ENCODE measurements at places on chromosomes 16 and 17.

DNA sequence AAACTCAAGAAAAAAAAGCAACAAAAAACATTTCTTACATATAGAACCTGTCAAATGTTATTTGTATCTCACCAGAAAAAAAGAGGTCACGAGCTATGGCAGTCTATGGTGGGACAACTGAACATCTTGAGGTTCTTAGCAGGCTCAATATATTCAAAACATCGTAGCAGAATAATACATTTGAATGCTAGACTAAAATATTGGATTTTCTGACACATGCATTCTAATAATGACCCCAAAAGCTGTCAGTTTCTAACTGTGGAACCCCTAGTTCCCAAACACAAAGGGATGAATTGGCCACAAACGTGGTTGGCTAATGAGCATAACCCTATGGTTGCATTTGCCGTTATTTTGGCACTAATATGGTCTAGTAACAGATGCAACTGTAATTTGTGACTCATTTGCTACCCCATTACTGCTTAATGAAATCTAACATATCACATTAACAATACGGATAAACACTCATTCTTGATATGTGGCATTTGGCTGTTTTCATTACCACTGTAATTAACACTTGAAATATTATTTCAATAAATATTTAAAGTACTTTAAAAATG, 81.2 kb downstream of the TOX3 start:
- no peak for DNase-seq

DNA sequence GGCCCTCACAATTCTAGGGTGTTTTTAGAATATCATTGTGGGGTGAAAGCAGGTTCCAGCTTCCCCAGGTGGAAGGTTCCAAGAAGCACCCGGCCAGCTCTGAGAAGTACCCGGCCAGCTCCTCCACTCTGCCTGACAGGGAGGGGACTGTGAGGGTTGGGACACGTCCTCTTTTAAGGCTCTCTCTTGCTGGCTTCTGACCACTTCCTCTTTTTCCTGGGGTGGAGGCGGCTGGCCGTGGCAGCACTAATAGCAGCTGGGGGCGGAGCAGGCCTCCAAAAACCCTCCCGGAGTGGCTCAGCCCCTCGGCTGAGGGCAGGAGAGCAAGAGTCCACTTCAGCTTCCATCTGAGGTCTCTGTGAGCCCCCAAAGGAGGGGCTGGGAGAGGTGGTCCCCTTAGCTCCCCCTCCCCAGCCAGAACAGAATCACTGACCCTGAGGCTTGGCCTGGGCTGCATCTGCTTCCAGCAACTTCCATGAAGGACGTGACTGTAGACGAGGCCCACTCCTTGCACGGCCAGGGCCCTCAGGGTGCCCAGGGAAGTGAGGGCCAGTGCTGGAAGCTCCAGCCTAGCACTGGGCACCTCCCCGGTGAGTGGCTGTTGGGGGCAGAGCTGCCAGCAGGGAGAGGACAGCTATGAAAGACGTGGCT, 26.7 kb upstream of the PLCG2 start:
- DNase-seq, result no peak

GRCh38 chr16:15966836-15967546, 17.6 kb downstream of the ABCC1 start:
- no peak for DNase-seq

- no peak for DNase-seq
These were observed 1.0 kb downstream of the EIF1 start for GRCh38 chr17:41689497-41690299.

DNA sequence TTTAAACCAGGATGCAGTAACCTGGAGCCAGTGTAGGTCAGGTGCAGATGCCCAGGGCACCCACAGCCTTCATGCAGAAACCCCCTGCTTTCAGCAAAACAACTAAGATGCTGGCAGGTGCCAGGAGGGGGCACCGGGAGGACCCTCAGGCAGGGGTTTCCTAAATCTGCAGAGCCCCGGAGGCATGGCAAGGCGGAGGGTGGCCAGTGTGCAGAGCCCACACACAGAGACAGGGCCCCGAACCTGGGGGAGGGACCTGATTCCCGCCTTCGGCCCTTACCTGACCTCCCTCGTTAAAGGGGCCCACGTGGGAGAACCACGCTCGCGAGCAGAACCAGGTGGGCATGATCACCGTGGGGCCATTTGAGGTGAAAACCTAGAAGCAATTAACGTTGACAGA, 114.0 kb upstream of the METRNL start:
- no peak for DNase-seq

DNA sequence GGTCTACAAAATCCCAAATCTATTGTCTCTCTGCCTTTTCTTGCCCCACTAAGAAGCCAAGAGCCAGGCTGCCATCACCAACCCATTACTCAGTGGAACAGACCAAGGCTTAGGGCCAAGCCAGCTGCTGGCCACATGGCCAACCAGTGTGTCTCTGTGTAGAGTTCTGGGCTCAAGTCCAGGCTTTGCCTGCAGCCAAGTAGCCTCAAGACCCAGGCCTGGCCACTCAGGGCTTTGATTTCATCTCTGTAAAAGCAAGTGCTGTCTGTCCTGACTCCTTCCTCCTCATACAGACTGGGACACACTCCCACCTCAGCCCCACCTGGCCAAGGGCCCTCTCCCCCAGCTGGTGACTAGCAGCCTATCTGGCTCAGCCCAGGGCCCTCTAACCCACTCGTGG, 14.6 kb downstream of the SREBF1 start:
- DNase-seq, result no peak

DNA sequence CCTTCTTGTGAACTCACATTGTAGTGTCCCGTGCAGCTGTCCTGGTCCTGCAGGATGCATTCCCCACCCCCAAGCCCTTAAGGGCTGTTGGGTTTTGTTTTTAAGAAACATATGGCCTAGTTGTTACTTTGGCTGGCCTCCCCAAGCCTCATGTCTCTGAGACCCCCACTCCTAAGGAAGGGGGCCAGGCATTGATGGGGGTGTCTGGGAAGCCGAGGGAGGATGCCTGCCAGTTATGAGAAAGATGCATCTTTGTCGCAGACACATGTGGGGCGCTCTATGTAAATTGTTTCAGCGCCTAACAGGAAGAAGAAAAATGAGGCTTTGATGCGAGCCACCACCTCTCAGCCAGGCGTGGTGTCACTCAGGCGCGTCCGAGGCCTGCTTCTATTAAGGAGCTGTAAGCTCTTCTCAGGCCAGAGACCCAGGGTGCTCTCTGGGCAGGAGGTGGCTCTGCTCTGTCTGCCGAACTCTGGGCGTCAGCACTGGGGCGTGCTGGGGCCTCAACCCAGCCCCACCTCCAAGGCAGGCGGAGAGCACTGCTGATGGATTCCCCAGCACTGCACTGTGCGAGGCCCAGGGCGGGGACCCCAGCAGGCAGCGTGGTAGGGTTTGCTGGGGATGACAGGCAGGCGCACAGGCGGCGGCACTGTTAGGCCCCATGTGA, 70.6 kb downstream of the SREBF1 start:
- no peak for DNase-seq

- no peak for DNase-seq
These were observed 1.4 kb upstream of the CACNA1G start for GRCh38 chr17:50558941-50559614.

- no peak for DNase-seq
These were observed 79.0 kb downstream of the GAS7 start for GRCh38 chr17:10119203-10120108.

DNA sequence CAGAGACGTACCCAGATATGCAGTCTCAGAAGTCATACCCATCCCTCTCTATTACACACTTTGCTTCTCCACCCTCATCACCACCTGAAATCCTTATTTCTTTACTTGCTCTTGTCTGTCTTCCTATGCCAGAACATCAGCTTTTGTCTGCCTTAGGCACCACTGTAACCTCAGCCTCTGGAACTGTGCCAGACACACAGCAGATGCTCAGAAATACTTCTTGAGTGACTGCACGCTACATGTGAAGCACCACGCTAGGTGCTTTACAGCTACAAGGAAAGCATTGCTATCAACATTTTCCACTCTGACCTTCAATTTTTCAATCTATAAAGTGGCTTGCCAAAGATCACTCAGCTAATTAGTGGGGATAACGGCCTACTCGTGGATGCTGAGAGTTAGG, 226.8 kb downstream of the CHD9NB start:
- DNase-seq, result no peak

DNA sequence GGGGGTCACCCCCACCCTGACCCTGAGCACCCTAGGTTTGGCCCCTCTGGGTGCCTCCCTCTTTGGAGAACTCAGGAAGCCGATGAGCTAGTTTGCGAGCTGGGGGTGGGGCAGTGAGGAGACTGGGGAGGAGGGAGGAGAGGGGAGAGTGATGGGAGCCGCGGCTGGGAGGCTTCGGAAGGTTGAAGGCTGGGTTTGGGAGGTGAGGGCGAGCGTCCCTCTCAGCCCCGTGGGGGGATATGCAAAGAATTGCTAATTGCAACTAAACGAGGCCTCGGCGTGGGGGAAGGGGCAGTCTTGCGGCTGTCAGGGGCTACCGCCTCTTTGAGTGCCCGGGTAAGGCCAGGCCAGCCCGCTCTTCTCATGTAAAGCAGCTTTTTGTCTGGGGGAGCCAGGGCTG, 17.6 kb upstream of the FZD2 start:
- no peak for DNase-seq

- DNase-seq, result no peak
These were observed 9.0 kb upstream of the NXPH3 start for GRCh38 chr17:49566668-49567071.

DNA sequence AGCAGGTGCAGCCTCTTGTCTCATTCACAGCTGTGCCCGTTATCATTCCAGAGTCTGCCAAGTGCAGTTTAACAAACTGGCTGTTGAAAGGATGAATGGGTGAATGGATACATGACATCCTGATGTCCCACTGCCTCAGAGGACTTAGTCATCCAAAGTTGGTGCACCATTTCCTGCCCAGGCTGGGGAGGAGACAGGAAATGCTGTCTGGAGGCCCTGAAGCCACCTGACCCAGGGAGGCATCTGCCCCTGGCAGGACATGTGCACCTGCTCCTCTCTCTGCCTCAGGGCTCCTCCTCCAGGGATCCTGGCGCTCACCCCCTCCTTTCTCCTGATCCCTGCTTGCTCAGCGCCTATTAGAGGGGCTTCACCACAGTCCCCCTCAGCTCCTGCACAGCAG, 1.8 kb upstream of the CD300C start:
- DNase-seq, result no peak
